ENCODE measurements at places on chromosomes 2 and 18.
A peak's percentile ranks its signal among the peaks of the same experiment; 100 is the strongest.

DNA sequence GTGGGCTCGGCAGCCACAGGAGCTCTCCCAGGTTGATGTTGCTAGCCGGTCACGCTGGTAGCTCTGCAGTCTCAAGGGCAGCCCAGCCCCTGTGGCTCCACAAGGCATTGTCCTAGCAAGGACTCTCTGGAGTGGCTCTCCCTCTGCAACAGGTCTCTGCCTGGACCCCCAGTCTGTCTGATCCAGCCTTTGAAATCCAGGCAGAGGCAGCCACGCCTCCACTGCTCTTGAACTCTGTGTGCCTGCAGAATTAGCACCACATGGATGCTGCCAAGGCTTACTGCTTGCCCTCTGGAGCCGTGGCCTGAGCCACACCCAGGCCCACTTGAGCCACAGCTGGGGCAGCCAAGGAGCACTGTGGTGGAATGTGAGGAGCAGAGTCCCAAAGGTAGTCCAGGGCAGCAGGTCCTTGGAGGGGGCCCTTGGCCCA is 43.0 kb upstream of the FAHD2A start:
- DNase-seq, result no peak

- DNase-seq, result no peak
These were observed 107.2 kb upstream of the SMAD2 start for GRCh38 chr18:48037481-48038271.

GRCh38 chr2:195898505-195899191 is 170.0 kb downstream of the DNAH7 start:
- DNase-seq, result no peak

GRCh38 chr2:240912878-240913809 is 7.0 kb downstream of the CROCC2 start:
- no peak for DNase-seq

- no peak for DNase-seq
These were observed 1.9 kb downstream of the COA5 start for GRCh38 chr2:98606431-98606830.

DNA sequence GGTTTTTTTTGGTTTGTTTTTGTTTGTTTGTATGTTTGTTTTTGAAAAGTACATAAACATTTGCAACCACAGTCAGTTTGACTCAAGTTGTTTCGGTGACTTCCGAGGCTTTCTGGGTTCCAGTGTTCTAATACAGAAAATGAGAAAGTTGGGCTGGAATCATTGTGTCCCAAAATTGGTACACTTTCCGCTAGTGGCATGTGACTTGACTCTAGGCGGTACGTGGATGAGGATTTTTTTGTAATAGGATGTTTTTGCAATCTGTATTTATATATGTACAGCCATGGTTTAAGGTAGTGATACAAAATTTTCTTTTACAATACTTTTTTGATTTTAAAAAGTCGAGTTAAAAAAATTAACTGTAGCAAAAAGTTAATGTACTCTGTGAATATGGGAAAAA is 1.7 kb downstream of the MFF start:
- no peak for DNase-seq

DNA sequence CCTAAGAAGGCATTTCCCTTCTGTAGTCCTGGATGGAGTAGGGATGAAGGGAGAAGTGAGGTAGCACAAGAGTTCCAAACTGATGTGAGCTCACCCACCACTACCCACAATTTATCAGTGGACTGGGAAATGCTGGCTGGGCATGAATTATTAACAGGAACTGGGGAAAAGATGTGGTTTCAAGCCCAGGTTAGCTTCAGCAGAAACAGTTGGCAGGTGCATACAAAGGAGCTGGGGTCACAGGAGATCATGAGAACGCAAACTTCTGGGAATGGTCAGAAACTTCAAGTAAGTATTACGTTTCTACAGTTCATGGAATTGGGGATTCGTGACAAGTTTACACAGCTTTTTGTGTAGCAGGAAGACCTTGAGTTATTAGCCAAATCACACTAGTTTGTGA is 5.4 kb downstream of the CCDC141 start:
- no peak for DNase-seq

- peak; percentile 26 for DNase-seq
These were observed 708 bp upstream of the RPIA start for GRCh38 chr2:88690591-88691338.

- DNase-seq, result no peak
These were observed 281.0 kb upstream of the HS6ST1 start for GRCh38 chr2:128599700-128600099.

DNA sequence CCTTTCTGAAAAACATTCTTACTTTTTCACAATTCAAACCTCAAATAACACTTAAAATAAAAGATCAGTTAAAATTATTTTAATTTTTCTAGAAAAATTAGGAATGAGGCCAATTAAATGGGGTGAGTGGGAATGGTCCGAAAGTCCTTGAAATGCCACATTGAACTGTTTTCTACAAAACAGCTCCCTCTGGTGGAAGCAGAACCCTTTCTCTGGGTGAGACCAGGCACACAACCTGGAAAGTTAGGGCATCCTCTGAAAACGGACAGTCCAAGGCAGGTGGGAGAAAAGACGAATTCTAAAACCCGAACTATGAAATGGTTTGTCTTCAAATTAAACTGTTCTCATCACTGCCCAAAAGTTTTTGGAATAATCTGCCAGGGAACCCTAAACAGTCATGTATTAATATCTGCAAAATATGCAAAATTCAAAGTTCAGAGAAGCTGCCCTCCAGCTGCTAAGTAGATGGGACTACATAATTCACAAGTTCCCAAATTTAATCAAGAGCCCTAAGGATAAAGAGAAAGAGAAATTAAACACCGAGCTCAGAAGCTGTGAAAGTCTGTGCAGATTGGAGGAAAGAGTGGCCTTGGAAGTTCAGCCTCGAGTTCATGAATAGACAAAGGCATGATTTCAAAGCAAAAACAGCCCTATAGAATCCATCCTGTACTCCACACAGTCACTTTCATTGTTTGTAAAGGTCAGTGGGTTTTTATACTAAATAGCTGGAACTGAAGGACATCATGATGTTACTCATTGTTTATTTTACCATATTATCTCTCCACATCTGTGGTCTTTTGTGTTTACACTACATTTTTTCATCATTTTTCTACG is 108.3 kb downstream of the PIEZO2 start:
- no peak for DNase-seq

DNA sequence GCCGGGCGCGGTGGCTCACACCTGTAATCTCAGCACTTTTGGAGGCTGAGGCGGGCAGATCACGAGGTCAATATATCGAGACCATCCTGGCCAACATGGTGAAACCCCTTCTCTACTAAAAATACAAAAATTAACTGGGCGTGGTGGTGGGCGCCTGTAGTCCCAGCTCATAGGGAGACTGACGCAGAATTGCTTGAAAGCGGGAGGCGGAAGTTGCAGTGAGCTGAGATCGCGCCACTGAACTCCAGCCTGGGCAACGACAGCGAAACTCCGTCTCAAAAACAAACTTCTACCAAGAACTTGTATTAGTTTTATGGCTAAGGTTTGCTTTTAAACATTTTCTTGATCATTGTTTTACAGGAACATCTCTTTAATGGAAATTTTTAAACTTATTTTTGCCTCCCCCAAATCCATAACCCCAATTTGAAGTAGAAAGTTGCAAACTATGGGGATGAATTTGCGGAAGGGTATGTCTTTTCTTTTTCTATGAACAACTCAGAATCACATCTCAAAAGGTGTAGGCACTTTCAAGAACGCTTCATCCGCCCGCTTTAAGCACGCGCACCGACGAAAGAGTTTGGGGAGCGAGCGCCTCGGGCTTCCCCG is 46.8 kb upstream of the PTMA start:
- no peak for DNase-seq

GRCh38 chr2:68303033-68303901 is 16.5 kb downstream of the CNRIP1 start:
- no peak for DNase-seq

GRCh38 chr2:15389895-15390294 is 171.2 kb downstream of the NBAS start:
- no peak for DNase-seq

- no peak for DNase-seq
These were observed 5.0 kb upstream of the SLC4A3 start for GRCh38 chr2:219622472-219622871.

- no peak for DNase-seq
These were observed 29.7 kb downstream of the C2orf42 start for GRCh38 chr2:70161069-70161534.

- no peak for DNase-seq
These were observed 366.0 kb downstream of the LRATD1 start for GRCh38 chr2:14998546-14998945.

DNA sequence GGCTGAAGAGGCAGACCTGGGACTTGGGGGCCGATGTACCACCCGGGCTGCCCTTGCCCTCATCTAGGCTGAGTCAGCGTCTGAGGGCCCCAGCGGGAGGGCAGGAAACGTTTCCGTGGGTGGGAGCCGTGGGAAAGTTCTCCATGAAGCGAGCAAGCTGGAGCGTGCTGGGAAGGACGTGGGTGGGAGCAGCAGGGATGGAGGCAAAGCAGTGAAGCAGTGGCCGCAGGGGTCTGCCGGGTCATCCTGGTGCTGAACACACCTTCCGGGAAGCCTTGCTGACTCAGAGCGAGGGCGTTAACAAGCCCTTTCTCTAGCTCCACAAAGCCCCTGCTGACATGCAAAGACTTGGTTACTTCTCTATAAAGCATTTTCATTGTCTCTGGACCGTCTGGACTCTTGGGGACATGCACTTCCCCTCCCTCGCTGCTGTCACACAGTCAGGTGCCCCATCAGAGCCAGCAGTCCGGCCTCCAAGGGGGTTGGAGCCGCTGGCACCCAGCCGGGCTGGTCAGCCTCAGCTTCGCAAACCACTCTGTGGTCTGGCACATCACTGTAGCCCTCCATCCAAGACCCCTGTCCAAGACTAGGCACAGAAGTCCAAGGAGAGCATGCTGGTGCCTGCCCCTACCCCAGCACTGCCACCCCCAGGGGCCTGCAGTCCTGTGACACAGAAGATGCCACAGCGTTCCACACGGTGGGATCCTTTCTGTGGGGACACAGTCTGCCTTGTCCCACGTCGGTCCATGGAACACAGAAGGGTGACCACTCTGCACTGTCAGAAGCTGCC is 115.1 kb upstream of the GPC1 start:
- DNase-seq, result no peak

Data from stimulated activated CD8-positive, alpha-beta memory T cell treated with anti-CD3 and anti-CD28 coated beads, Interleukin-4, amount 100 ng/mL, for 24 hours (primary cell).